ENCODE measurements at places on chromosomes 4 and X. TPM values are rescaled to one million over a fixed set of nuclear protein-coding genes. Genes with fewer than 3 reads are reported as not detected.

GRCh38 chrX:129636175-129636681, 18.5 kb downstream of the APLN start:
- H3K27ac ChIP-seq: no peak overlapping the region
- peaks cover 6% of the 10 kb centered on the region for H3K4me1 ChIP-seq
- no peak for DNase-seq

- H3K27ac ChIP-seq: peak within 1 kb of the TSS; percentile 97
- H3K36me3 ChIP-seq: peaks cover 23% of the 10 kb centered on the region
- no peaks in the 10 kb centered on the region for H3K27me3 ChIP-seq
- peaks cover 51% of the 10 kb centered on the region for H3K4me1 ChIP-seq
- no peak for DNase-seq
Measured at GRCh38 chr4:77156912-77157858, at the start of gene CCNG2. TSS of gene CCNG2 (plus strand) at chr4:77157207. CDS start at chr4:77158533, 1,326 bp downstream.

- H3K4me3 ChIP-seq: peak overlapping the region; percentile 37
- peaks cover 12% of the 10 kb centered on the region for H3K36me3 ChIP-seq
- no peak overlapping the region for H3K27ac ChIP-seq
- peaks cover 22% of the 10 kb centered on the region for H3K27me3 ChIP-seq
Measured at GRCh38 chrX:129932821-129933321, 26.9 kb downstream of the UTP14A start.

GRCh38 chr4:77095101-77095821, 19.5 kb upstream of the CCNI start:
- no peak overlapping the region for H3K27ac ChIP-seq
- DNase-seq: peak; percentile 55
- no peak overlapping the region for H3K4me3 ChIP-seq
- H3K27me3 ChIP-seq: peaks cover 6% of the 10 kb centered on the region
- H3K4me1 ChIP-seq: peaks cover 25% of the 10 kb centered on the region

- no peaks in the 10 kb centered on the region for H3K36me3 ChIP-seq
- H3K4me3 ChIP-seq: no peak overlapping the region
- H3K27ac ChIP-seq: no peak overlapping the region
- no peak for DNase-seq
- H3K27me3 ChIP-seq: no peaks in the 10 kb centered on the region
Measured at GRCh38 chr4:23999714-24000469, 110.0 kb upstream of the PPARGC1A start.

- H3K27me3 ChIP-seq: no peaks in the 10 kb centered on the region
- no peak for DNase-seq
- no peak overlapping the region for H3K27ac ChIP-seq
- no peaks in the 10 kb centered on the region for H3K36me3 ChIP-seq
- H3K4me3 ChIP-seq: no peak overlapping the region
- no peaks in the 10 kb centered on the region for H3K4me1 ChIP-seq
Measured at GRCh38 chr4:143679434-143679833, 21.0 kb downstream of the FREM3 start.

DNA sequence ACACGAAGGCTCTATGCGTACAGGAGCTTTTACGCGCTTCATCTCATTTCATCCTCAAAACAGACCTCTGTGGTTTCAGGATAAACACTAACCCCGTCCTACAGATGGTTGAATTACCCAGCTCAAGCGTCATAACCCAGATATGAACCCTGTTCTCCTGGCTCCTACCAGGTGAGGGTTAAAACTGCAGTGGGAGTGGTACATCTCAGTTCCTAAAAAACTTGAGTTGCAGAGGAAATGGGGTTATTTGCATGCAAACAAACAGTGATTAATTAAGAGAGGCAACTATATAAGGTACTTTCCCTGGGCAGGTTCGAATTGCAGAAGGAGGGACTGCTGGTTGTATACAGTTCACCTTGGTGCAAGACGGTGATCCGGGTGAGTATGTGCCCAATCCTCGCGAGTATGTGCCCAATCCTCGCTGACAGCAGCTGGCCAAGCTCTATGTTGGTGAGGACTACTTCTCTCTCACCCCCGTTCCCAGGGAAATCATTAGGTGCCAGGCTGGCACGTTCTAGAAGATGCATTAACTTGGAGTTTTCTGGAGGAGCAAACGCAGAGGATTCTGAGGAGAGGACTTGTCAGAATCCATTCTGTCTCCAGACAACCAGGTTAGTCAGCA, 72.6 kb downstream of the FHDC1 start:
- no peak overlapping the region for H3K27ac ChIP-seq
- no peaks in the 10 kb centered on the region for H3K4me1 ChIP-seq
- H3K36me3 ChIP-seq: no peaks in the 10 kb centered on the region

- H3K4me1 ChIP-seq: peaks cover 23% of the 10 kb centered on the region
- no peak overlapping the region for H3K4me3 ChIP-seq
- DNase-seq: no peak
- no peak overlapping the region for H3K27ac ChIP-seq
Measured at GRCh38 chr4:105198541-105198940, 51.9 kb downstream of the TET2 start.

- H3K4me1 ChIP-seq: peaks cover 3% of the 10 kb centered on the region
- no peak overlapping the region for H3K4me3 ChIP-seq
- H3K27ac ChIP-seq: no peak overlapping the region
- no peaks in the 10 kb centered on the region for H3K36me3 ChIP-seq
Measured at GRCh38 chrX:16436348-16437188, 213.4 kb upstream of the S100G start.

The CPLX1 gene
- total RNA-seq: 0.74 TPM

The HSPA4L gene
- 5.0 TPM for total RNA-seq

The CRLF2 gene
- 5.6 TPM for total RNA-seq

The HELT gene
- total RNA-seq: not detected

The GAGE12E gene
- not detected for total RNA-seq

All from activated T-helper 2 cell treated with anti-CD3 and anti-CD28 coated beads, Interferon-gamma antibody, Interleukin-2, Interleukin-4, amounts not matched to agents 10 μg/mL and 5 μg/mL and 100 μg/mL, durations not matched to agents 14 hours and 24 hours and 36 hours (primary cell).